IPS-NIHi11 (cell line): ENCODE measurements at places on chromosomes 3 and 15.
A peak's percentile ranks its signal among the peaks of the same experiment; 100 is the strongest.

GRCh38 chr3:114456742-114457141 lies 162.9 kb downstream of the TIGIT start:
- DNase-seq = no peak

GRCh38 chr3:183193762-183194689 lies 31.5 kb upstream of the LAMP3 start:
- no peak for DNase-seq

DNA sequence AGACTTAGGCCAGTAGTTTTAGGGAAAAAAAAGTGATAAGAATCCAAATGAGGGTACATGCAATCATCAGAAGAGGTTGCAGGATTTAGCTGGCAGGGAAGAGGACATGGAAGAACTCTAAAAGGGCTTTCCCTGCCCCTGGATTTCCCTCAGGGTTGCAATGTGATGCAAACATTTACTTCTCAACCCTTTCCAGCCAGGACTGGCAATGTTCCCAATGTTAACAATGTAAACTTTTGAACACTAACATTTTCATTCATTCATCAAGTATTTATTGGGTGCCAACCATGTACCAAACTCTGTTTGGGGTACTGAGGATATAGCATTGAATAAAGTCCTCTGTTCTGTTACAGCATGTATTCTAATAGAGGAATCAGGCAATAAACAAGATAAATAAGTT lies 349.4 kb upstream of the LRRC3B start:
- no peak for DNase-seq

DNA sequence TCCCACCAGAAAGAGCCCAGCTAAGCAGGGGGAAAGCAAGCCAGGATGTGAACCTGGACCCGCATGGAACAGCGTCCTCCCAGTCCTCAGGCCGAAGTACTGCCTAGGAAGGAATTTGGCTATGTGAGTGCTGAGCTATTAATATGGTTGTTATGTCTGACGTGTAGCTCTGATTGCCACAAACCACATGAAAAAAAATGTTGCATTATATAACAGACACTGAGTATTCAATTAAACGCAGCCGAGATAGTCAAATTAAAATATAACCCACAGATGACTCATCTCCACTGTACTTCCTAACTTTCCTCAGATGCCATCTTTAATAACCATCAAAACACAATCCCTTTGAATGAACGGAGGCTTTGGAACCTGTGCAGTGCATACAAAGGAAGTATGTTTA lies 111.1 kb downstream of the GABRB3 start:
- DNase-seq = no peak

DNA sequence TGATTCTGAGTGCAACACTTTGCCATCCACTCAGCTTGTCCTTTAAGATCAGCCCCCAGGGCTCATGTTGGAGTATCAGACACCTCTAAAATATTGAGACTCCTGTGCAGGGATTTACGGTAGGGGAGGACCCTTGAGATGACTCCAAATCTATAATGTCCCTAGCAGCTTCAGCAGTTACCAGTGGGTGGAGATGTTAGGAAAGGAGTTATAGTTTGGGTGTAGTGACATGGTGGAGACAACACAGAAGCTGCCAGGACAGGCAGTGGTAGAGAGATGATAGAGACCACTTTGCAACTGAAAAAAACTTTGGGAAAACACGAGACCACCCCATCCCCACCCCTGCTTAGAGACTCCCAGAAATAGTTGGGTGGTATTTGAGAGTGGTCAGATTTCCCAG lies 43.3 kb upstream of the GSK3B start:
- no peak for DNase-seq

DNA sequence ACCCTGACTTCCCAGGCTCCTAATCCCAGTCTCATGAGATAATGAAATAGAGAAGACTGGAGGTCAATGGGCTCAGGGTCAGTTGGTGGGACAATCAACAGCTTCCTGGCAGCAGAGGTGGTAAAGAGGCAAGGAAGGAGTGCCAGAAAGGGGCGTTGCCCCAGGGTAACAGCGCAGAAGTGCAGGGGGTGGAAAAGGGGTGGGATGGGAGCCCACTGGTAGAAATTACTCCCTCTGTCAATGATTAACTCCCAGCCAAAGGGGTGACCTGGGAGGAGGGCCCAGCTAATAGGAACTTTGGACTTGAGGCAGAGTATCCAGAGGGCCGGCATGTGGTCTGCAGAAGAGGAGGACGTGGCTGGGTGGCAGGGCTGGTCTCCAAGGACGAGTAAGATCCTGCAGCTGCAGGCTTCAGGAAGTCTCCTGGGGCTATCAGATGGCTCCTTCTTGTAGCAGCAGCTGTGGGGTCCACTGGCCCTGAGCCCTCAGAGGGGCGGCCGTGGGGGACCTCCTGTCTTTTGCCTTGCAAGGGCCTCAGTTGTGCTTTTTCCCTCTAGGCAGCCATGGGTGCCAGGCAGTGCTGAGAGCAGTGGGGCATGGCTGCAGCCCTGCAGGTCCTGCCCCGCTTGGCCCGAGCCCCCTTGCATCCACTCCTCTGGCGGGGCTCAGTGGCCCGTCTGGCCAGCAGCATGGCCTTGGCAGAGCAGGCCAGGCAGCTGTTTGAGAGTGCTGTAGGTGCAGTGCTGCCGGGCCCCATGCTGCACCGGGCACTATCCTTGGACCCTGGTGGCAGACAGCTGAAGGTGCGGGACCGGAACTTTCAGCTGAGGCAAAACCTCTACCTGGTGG lies 2.3 kb downstream of the GLYCTK start:
- no peak for DNase-seq

GRCh38 chr3:64000453-64001055 lies 22.7 kb downstream of the PSMD6 start:
- DNase-seq = no peak

GRCh38 chr3:194885766-194886165 lies 200.1 kb downstream of the FAM43A start:
- no peak for DNase-seq

GRCh38 chr3:58043933-58044332 lies 35.7 kb downstream of the FLNB start:
- DNase-seq = no peak

DNA sequence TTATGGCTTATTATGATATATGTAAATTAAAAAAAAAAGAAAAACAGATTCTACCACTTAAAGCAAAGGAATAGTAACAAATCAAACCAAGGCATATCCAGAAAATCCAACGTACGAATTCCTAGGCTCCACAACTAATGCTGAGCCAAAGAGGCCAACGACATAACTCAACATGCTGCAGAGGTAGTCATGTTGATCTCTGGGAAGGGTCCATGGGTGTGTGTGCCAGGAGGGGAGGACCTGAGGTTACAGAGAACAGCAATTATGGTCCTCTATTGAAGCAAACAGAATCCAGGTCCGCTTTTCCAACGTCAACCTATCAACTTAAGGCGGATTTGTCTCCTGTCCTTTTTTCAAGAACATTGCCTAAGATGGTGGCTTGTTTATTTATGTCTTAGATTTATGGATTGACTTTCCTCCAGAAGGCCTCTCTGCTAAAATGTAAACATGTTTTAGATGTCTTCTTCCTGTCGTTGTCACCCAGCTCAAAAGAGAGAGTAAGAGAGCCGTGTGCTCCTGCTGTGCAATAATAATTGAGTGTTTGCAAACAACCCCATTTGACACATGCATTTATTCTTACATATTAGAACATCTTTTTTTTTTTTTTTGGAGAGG lies 20.4 kb downstream of the NANOGP8 start:
- DNase-seq = no peak

DNA sequence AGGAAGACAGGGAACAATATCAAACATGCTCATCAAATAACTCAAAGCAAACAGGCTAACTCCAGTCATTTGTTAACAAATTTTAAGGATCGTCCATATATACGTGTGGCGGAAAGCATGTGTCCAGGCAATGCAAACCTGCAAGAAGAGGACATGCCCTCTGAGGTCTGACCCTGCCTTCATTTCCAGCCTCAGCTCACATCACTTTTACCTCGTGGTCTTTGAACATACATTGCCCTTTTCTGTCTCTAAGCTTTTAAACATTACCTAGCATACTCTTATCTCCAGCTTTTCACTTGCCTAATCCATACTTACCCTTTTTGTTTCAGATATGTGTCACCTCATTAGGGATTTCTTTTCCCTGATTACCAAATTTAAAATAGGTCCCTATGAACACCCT lies 944.4 kb downstream of the ROBO1 start:
- no peak for DNase-seq

GRCh38 chr3:135752851-135753250 lies 212.7 kb upstream of the PPP2R3A start:
- peak; percentile 51 for DNase-seq

DNA sequence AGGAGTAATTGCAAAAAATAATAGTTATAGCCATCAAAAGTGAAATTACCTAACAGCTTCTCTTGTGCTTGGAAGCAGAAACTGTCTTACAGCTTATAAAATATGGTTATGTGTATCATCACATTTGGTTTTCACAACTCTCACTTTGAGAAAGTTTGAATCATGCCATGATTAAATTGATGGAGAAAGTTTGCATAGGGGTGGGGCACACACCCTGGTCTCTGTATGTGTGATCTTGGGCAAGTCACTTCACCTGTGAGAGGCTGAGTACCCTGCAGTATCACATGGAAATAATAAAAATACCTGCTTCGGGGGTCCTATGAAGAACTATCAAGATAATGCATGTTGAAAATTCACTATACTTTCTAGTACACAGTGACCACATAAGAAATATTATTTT lies 471.4 kb downstream of the RAP2B start:
- DNase-seq = no peak

GRCh38 chr3:132803889-132804288 lies 81.7 kb upstream of the NPHP3 start:
- peak; percentile 56 for DNase-seq

DNA sequence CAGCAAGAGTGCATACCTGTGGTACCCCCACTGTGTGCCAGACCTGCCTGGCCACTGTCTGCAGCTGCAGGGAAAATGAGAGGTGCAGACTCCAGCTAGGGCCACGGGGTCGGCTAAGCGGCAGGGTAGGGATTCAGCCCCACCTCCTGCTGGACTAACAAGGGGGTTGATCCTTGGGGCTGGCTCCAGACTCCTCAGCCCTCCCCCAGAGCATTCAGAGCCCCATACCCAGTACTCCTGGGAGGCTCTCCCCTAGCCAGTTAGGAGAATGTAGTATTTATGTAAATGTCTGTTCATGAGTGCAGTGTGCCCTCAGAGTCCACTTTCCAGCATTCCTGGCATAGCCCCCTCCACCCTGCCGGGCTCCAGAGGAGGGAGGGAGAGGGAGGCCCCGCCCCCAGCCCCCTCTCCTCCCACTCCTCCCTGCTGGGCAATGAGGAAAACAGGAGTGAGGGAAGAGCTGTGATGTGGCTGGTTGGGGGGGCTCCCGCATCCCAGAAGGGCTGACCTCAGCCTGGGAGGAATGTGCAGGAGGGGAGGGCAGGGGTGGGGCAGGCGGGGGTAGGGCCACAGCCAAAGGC lies 4.5 kb upstream of the SEMA3B start:
- peak; percentile 89 for DNase-seq

DNA sequence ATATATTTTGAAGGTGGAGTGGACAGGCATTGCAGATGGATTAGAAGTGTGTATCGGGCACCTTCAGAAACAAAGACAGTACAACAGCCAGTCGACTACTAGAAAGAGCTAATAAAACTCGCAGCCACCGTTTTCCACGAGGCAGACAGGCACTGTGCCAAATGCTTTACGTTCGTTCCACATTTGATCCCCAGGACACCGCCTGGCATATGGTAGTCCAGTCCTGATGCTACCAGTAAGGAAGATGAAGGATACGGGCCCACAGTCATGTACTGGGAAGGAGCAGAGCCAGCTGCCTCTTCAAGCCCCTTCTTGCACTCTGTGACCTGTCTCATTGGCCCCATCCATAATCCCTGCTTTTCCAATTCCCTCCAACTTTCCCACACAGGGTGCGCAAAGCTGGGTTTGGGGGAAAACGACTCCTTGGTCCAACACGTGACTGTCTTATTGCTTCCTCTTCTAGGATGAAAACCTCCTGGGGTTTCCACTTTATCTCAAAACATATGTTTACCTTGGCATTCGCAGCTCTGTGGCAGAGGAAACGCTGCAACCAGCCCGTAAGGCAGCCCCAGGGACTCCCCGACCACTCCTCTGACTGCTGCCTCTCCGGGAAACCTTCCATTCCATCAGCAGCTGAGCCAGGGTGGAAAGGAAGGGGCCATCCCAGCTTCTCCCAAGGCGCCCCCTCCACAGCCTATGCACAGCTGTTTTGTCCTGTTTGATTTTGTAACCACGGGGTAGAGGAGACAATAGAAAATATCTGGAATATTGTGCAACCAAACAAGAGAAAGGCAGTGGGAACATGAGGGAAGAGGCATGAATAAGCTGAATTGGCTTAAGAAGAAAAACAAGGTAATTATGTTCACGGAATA lies 107.4 kb downstream of the ADAMTS17 start:
- no peak for DNase-seq

DNA sequence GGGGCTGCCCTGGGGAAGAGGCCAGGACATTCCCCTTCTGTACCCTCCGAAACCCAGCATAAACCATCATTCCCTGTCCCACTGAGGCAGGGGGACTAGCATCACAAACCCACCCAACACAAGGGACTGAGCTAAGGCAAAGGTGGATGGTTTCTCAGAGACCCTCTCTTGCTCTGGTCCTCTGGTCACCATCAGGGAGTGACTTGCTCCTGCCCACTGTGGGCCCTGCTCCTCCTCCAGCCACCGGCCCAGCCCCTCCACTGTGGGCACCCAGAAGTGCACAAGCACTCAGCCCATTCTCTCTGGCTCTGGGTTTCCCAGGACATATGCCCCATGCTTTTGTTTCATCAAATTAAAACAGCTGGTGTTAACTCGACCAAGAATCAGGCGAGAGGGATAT lies 44.9 kb downstream of the PTH1R start:
- no peak for DNase-seq

- DNase-seq = no peak
These were observed 118.5 kb upstream of the WNT5A start for GRCh38 chr3:55605443-55606236.

- no peak for DNase-seq
These were observed 44.6 kb upstream of the LEKR1 start for GRCh38 chr3:156781310-156782230.

GRCh38 chr15:31091481-31091880 lies 10.0 kb downstream of the TRPM1 start:
- no peak for DNase-seq

GRCh38 chr3:43104660-43105595 lies 951 bp downstream of the POMGNT2 start:
- DNase-seq = peak; percentile 53

- no peak for DNase-seq
These were observed 74.9 kb downstream of the RAD18 start for GRCh38 chr3:8888301-8888915.

DNA sequence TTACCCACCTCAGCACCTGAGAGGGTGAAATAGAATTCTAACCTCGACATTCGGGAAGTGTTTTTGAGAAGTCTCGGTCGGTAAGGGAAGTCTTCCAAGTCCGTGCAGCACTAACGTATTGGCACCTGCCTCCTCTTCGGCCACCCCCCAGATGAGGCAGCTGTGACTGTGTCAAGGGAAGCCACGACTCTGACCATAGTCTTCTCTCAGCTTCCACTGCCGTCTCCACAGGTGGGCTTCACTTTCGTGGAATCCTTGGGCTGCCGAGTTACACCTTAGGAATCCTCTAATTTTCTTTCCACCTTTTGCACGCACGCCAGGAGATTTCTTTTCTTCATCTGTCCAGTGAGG lies 775 bp downstream of the CCNDBP1 start:
- DNase-seq = no peak
